ENCODE measurements at places on chromosomes 6 and 20. TPM values are rescaled to one million over a fixed set of nuclear protein-coding genes. Genes with fewer than 3 reads are reported as not detected.
A peak's percentile ranks its signal among the peaks of the same experiment; 100 is the strongest.

Gene FNDC1
- total RNA-seq = 0.05 TPM

Gene DOP1A
- 32.3 TPM for total RNA-seq

Gene SRPK1
- 46.6 TPM for total RNA-seq

DNA sequence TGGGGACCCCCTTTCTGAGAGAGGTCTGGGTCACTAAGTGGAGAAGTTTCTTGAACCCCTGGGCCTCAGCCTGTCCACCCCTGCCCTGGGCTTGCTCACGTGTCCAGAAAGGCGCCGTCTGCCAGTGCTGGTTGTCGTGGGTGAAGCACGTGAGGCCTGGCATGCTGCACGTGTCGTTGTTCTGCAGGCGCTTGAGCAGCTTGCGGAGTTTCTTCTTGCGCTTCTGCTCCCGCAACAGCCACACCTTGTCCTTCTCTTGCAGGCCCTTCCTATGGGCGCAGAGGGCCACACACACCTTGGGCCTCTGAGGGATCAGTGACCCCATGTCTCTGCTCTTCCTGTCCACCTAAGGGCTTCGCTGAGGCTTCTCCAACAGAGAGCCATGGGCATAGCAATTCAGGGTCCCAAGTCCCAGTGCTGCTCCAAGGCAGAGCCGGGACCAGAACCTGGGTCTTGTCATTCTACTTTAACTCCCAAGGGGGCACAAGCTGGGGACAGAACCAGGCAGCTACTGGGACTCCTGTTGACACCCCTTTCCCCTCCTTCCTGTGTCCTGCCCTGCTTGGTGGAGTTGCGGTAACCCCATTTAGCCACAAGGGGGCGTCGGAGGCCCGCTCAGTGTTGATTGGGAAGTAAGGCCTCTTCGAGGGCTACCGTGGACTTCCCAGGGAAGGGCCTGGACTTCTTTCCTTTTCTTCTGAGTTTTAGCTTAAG, 121.8 kb downstream of the SULF2 start:
- peak; percentile 67 for DNase-seq

DNA sequence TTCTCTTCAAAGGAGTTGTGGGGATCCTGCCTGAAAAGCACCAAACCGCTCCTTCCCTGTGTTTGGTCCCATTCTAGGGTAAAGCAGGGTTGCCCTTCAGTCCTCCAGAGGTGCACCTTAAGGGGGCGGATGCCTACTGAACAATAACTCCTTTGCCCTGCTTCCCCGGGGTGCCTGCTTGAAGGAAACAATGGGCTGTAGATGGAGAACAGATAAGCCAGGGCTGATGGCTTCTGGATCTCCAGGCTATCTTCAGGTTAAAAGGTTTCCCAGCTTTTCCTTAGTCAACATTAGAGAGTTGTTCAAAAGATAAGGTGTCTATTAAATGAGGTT, 5.4 kb upstream of the PRDM1 start:
- DNase-seq = no peak

DNA sequence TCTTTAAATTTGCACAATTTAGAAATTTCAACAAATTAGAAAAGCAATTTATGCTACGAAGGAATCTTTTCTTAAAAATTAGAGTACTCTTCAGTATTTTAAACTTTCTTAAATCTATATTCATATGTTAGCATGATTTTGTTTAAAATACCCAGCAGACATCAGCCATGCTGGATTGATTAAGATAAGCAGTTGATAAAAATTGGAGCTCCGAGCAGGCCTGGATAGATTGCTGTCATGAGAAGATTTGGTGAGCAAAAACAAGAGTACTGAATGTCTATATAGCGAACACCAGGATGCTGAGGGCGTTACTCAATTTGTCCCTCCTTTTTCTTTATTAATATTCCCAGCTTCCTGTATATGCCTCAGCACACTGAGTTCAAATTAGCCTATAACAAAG, 108.4 kb upstream of the SLC35B3 start:
- no peak for DNase-seq

DNA sequence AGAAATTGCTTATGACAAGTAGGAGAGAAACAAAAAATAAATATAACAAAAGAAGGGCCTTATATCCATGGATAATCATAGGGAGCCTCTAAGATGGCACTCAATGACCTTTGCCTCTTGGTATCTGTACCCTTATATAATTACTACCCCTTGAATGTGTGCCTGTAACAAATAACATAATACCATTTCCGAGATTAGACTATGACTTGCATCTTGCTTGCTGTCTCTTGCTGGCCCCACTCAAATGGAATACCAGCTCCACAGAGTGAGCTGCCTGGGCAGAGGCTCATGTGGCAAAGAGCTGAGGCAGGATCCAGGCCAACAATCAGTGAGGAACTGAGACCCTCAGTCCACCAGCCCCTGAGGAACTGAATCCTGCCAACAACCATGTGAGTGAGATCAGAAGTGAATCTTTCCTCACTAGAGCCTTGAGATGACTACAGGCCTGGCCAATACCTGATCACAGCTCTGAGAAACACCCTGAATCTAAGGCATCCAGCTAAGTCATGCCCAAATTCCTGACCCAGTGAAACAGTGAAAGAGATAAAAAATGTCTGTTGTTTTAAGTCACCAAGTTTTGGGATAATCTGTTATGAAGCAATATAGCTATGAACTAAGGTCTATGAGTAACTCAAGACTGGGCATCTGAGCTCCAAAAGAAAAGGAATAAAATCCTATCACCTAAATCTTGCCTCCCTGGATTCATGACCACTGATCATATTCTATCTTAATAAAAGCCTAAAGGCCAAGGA, 5.5 kb downstream of the KATNA1 start:
- no peak for DNase-seq

- no peak for DNase-seq
These were observed 353.2 kb downstream of the BTBD3 start for GRCh38 chr20:12270863-12271262.

DNA sequence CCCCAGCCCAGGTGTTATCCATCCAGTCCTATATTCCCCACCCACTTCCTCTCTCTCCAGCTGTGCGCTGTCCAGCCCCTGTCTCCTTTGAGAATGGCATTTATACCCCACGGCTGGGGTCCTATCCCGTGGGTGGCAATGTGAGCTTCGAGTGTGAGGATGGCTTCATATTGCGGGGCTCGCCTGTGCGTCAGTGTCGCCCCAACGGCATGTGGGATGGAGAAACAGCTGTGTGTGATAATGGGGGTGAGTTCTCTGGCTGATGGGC, 1.1 kb downstream of the C2 start:
- no peak for DNase-seq

DNA sequence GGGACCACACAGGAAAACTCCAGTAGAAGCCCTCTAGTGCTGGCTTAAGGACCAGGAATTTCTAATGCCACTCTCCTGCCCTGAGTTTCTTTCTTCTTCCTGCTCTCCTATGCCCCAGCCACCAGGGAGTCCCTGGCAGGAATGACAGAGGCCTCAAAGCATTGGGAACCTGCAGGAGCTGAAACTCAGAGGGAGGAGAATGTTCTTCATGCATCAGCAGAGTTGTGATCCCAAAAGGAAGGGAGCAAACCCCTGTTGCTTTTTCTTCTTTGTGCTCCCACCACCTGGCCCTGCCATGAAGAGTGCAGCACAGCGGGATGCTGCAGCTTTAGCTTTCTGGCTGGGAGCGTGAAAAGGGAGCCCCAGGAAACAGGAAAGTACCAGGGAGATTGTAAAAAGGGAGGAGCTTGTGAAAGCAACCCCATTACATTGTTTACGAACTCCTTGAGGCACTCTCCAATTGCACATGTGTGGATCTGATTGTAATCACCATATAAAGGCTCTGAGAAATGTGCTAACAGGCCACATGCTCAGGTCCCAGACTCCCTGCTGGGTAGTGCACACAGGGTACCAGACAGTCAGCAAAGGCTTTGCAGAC, 34.7 kb upstream of the FKBP1A start:
- no peak for DNase-seq

DNA sequence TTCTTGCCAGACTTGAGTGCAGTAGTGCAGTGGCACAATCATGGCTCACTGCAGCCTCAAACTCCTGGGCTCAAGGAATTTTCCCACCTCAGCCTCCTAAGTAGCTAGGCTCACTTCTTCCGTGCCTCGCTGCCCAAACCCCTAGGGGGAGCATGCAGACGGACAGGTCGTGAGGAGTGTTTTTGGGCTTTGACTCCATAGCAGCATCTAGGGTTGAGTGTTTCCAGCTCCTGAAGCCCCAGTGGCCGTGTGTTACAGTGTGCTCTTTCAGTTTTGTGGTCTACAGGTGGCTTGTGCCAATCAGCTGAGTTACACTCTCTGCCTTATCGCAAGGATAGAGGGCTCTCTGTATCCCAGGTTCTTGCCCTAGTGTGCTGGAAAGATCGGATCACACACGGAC, 33.4 kb downstream of the NCOA3 start:
- DNase-seq = no peak
